SJSA1 (cell line): ENCODE measurements at places on chromosomes 6 and 20.

DNA sequence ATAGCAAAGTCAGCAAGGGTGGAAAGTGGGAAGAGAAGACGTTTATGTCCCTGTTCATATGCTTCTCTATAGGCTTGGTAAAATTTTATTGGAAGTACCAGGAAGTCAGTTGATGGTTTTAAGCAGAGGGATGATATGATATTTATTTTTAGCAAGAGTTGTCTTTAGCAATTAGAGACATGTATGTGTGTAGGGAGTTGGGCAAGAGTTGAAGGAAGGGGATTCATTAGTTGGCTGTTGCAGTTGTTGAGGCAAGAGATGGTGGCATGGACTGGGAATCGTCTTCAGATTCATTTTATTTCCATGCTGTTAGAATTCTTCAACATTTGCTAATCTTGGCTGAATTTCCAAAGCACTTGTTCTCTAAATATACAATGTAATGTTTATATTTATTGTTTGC, 85.6 kb downstream of the QKI start:
- no peak for DNase-seq

DNA sequence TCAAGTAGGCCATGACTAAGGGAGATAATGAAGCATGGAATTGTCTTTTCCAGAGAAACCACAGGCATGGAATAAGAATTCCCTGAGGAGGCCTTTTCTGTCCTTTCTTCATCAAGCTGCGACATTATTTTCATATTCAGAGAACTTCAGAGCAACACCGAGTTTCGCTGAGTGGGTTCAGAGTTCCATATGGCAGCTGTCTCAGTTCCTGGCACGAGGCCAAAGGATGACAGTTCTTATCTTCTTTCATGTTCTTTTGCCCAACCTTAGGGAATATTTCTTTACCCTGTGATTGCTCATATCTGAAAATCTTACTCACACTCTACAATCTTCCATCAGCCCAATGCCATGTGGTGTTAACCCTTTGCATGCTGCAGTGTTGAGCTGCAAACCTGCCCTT, 135.3 kb upstream of the BMP2 start:
- DNase-seq: no peak

DNA sequence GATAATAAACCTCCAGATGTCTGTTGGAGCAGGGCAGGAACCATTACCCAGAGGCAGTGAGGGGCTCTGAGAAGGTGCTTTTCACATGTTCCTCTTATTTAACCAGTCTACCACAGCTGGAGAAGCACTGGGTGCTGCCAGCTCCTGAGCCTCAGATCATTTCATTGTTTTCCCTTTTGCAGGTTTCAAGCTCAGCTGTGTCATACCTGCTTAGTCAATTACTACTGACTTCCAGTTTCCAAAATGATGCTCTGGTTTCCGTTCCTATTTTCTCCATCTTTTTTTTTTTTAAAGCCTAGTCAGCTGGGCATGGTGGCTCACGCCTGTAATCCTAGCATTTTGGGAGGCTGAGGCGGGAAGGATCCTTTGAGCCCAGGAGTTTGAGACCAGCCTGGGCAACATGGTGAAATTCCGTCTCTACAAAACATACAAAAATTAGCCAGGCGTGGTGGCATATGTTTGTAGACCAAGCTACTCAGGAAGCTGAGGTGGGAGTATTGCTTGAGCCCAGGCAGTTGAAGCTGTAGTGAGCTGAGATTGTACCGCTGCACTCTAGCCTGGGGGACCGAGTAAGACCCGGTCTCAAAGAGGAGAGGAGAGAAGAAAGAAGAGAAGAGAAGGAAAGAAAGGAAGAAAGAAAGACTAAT, 6.7 kb downstream of the FLOT1 start:
- DNase-seq: no peak

DNA sequence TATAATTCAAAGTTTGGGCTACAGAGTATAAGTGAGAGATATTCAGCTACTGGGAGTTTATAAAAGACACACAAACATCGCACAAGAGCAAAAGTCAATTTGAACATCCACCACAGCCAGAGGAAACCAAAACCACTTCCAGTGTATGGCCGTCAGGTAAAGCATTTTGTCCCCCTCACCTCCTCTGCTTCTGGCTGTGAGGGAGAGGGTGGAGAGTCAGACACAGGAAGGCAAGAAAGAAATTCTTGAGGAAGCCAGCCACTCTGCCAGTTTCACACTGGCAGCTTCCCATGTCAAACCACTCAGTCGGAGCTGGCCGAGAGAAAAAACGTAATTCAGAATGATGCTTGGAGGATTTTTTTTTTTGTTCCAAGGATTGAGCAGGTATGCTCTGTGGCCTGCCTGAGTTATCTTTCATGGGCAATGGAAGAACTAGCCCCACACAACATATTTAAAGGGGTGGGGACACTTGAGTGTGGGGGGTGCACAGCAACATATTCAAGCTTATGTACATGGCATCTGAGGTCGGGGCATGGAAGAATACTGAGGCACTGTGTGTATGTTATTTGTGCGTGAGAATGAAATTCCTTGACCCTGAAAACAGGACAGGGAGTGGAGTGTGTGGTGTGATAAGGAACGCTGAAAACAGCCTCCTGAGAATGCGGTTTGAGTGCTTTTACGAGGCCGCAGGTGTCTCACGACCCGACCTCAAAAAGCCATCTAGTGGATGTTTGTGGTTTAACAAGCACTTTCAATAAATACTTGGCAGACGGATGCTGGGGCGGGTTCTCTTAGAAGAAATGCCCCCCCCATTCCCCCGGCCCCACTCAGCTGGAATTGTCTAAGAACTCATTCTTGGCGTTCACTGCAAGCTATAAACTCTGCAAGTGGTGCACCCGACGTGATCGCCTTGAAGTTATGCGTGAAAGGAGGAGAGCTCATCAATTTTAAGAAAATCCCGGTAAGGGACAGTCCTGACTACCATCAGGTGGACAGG, 27.5 kb upstream of the ZBTB22 start:
- peak; percentile 55 for DNase-seq

- peak; percentile 81 for DNase-seq
These were observed 68.7 kb upstream of the STMND1 start for GRCh38 chr6:17032988-17033634.

DNA sequence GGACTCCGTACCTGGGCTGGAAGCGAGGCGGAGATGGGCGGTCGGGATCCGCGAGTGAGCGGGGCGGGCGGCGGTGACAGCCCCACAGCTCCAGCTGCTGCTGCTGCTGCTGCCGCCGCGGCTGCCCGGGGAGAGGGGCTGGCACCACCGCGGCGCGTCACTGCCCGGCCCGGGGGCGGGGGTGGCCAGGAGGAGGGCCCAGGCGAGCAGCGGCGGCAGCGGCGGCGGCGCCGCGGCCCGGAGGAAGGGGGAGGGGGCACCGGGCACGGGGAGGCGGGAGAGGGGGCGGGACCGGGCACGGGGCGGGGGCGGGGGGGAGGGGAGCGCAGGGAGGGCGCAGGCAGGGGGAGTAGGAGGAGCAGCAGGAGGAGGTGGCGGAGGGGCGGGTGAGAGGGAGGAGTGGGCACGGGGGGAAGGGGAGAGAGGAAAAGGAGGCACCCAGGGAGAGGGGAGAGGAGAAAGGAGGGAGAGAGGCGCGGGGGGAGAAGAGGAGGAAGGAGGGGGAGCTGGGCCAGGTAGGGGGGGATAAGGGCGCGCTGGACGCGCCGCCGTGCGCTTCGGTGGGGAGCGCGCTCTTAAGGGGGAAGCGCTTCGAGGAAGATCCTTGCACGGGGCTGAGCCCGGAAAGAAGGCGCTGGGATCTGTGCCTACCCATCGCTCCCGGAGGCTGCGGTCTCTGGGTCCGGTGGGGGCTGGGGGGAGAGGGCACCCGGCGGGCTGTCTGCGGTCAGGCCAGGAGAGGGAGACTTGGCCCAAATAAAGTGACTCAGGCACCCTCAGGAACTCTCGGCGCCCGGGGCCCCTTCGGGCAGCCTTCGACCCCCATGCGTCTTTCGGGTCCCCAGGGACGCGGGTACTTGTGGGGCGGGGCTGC, 101.5 kb downstream of the NOL4L start:
- peak; percentile 88 for DNase-seq

DNA sequence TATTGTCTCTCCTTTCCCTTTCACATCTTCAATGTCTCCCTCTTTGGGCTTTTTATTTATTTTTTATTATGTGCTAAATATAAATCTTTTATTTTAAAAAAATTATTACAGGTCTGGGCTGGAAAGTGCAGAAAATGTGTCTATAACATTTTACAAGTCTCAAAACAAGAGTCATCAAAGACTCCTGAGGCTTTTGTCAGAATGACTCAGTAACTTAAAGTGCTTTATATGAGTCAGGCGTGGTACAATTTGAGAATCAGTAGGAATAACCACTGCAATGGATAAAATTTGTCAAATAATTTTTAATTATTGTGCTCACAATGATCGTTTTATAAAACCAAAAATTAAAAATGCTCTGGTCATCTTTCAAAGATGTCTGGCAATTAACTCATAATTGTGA, 193.9 kb downstream of the MMUT start:
- DNase-seq: no peak

DNA sequence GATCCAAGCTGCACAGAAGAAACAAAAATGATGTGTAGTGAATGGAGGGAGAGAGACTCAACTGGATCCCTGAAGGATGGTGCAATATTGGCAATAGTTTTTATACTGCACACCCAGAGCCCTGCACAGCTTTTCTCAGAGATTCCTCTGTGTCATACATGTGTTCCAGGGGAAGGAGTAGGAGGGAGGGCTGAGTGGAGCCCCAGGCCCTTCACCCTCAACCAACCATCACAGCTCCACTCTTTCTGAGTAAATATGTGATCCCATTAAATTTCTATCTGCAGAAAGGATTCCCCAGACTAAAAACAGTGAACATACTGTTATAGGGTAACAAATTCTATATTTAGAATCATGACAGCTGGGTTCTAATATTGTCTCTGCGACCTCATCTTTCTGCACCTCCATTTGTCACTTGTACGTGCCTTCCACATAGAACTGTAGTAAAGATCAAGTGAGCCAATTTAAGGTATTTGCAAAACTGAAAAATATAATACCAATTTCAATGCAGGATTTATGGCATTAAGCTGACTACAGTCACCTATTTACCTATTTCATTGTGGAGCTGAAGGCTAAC, 421.4 kb upstream of the NRSN1 start:
- no peak for DNase-seq

DNA sequence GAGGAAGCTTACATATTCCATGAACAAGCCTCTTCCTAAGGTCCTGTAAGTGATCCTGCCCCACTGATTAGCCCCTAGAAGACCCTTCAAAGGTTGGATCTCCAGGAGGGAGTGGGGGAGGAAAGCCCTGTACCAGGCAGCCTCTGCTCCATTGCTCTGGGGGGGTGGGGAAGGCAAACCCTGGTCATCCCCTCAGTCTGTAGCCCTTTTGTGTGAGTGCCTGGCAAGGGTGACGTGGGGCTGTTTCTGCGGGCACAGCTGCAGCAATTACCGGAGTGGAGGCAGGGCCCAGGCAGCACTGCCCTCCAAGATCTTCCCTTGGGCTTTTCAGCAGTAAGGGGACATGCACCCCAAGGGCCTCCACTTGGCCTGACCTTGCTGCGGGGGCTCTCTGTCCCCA, at the start of gene MOG:
MOG (plus strand) TSS at position 295 of the 400 bp plus-strand sequence. CDS start 118 bp downstream, outside the sequence.
- no peak for DNase-seq

- DNase-seq: no peak
These were observed 7.6 kb upstream of the DEFB129 start for GRCh38 chr20:219290-220115.
